Dorsolateral prefrontal cortex (tissue), 122 donors: ENCODE measurements at places on chromosomes 13 and 19.

- no peak for DNase-seq
Measured at GRCh38 chr19:29674374-29675119, 9.3 kb downstream of the PLEKHF1 start.

DNA sequence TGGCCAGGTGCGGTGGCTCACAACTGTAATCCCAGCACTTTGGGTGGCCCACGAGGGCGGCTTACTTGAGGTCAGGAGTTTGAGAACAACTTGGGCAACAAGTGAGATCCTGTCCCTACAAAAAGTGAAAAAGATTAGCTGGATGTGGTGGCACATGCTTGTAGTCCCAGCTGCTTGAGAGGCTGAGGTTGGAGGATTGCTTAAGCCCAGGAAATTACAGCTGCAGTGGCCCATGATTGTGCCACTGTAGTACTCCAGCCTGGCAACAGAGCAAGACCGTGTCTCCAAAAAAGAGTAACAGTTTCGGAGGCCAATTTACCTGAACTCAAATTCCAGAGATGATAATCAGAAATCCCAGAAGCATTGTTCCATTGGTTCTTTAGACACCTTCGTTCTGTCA, 4.4 kb downstream of the ZNF473 start:
- no peak for DNase-seq

GRCh38 chr13:110916301-110917142, 1.7 kb upstream of the ANKRD10 start:
- no peak for DNase-seq

GRCh38 chr13:93976528-93976927, 503.0 kb downstream of the DCT start:
- no peak for DNase-seq

DNA sequence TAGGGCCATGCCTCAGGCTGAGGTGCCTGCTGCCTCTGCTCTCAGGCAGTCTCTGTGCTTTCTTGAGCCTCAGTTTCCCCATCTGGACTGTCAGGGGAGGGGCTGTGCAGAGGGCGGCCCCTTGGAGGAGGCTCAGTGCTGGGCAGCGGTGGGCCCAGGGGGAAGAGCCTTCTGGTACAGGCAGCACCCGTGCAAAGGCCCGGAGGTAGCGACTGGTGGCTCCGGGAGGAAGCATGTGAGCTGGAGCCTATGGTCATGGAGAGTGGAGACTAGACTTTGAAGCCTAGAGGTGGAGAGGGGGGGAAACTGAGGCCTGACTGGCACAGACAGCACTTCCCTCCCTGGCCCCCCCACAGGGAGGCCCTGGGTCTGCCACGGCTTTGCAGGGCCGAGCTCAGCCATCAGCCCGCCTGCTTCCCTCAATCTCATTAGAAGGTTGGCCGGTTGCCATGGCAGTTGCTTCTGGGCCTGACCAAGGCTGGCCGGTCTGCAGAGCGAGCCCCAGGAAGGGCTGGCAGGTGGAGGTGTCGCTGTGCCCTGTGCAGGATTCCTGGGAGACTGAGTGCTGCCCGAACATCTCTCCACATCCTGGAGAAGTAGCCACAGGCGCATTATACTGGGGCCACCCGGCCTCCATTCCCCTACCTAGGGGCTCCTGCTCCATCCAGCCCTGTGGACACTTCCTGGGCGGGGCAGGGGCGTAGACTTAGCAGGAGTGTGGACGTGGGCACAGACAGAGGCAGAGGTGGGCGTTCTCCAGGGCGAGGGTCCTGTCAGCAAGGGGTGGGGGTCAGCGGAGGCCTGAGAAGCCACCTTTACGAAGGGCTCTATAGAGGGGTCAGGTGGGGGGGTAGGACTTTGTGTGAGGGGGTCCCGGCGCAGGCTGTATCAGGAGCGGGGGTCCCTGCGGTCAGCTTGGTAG, 53.2 kb downstream of the CRTC1 start:
- no peak for DNase-seq

- DNase-seq, result no peak
Measured at GRCh38 chr19:46718157-46718933, 1.4 kb upstream of the PRKD2 start.

DNA sequence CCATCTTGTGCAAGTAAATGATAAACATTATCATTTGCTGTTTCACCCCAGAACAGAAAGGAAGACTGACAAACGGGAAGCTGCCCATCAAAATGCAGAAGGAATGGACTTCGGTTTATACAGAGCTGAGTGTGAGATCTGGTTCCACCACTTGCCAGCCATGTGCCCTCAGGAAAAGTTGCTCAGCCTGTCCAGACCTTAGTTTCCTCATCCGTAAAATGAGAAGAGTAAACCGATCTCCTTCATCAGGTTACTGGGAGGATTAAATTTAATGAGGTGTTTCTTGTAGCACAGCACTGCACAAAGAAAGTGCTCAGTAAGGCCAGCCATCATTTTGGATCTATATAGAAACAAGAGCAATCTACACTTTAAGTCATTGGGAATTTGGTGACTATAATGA, 36.7 kb upstream of the SERP2 start:
- no peak for DNase-seq
